ENCODE measurements at places on chromosomes 1 and 21.

- DNase-seq, result no peak
Observed at GRCh38 chr1:35406103-35406502, 137.6 kb downstream of the ZMYM4 start.

GRCh38 chr1:75310067-75310466, 175.9 kb downstream of the LHX8 start:
- DNase-seq, result no peak

DNA sequence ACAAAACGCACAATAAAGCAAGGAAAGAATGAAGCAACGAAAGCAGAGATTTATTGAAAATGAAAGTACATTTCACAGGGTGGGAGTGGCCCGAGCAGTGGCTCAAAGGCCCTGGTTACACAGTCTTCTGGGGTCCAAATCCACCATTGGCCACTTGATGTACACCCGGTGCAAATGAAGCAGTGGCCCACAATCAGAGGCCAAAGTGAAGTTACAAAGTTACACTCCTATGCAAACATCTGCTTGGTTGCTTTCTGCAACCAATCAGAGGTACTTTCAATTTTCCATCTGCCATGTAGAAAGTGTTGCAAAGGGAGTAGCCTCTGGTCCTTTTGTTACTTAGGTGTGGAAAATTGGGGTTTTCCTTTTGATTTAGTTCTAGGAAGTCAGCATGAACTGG, 10.0 kb upstream of the DNAH14 start:
- DNase-seq, result no peak

GRCh38 chr1:98981917-98982513, 22.6 kb downstream of the PLPPR5 start:
- DNase-seq, result no peak

DNA sequence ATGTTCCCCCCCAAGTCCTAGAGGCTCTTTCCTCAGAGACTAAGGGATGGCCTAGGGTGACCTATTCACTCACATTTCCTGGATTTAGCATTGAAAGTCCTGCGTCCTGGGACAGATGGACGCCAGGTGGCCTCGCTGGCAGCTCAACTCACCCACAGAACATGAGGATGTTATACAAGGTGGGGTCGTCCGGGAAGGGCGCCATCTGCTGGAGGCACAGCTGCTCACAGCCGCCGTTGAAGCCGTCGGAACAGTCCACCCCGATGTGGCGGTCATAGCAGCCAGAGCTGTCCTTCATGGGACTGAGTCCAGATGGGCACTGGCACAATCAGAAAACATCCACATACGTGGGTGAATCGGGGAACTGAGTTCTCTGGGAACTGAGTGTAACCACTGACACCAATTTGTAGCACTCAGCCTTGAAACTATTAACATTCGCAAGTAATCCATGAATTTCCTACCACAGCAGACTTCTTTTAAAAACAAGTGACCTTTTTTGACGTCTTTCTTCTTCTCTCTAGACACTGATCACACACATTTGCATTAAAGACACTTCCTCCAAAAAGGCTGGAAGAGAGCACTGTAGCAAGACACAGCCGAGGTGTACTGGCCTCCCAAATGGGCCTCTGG, 215.4 kb downstream of the ASTN1 start:
- DNase-seq, result no peak

DNA sequence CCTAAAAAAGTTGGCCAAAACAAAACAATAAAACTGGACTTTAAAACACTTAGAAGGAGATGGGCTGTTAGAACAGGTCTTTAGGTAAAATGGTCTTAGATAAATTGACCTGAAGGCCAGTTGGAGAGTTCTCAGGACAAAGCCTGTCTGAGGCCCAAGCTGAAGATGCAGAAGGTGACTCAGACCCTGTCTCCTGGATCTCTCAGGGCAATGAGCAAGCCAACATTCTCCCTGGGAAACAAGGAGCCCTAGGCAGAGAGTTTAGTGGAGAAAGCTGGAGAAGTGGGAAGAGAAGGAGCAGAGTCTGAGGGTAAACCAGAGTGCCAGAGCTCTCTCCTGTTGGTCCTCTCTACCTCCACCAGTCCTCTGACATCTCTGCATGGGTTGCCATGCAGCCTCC, 70.1 kb downstream of the FCRL5 start:
- no peak for DNase-seq

GRCh38 chr1:74012583-74012982, 185.4 kb downstream of the LRRIQ3 start:
- DNase-seq, result no peak

GRCh38 chr1:183757061-183757460, 47.9 kb upstream of the RGL1 start:
- DNase-seq, result no peak

DNA sequence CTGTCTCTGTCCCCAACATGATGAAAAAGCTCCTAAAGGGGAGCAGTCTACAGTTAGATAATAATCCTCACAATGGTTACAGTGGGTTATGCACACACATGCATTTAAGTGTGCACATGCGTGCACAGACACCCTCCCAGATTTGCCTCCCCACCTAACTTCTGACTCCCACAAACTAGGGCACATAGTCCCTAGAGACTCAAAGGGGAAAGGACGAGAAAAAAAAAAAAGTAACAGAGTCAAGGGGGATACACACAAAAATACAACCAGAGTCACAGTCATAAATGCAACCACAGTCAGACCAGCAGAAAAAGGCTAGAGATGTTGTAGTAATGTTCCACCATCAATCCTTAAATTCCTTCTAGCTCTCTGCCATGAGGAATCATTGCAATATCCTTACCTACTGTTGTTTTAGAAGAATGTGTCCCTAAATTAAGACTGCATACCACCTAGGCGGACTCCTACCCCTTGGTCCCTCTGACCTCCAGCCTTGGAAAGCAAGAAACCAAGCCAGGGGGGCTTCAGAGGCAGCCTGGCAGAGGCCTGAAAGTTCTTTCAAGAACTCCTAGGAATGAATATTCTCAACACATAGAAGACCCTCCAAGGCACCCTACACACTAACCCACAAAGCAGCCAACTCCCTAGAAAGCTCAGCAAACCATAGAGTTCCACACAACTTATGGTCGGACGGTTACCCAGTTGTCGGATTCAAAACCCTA, 1.3 kb downstream of the CRTC2 start:
- no peak for DNase-seq

DNA sequence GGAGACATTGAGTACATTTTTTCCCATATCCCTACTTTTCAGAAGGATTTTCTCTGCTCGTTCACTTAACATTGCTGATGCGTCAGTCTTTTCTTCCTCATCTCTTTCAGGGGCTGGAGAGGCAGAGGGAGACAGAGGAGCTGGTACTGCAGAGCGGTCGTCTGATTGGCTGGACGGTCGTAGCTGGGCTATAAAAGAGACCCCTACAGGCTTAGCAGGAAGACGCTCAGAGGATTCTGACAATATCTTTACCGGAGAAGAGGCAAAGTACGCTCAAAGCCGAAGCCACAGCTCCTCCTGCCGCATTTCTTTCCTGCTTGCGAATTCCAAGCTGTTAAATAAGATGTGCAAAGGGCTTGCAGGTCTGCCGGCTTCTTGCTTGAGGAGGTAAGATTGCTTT, at the start of gene RGS4:
Gene RGS4 (plus strand): TSS at position 220 of the 400 bp plus-strand sequence. CDS start 124 bp downstream, at position 344.
- DNase-seq, result no peak

DNA sequence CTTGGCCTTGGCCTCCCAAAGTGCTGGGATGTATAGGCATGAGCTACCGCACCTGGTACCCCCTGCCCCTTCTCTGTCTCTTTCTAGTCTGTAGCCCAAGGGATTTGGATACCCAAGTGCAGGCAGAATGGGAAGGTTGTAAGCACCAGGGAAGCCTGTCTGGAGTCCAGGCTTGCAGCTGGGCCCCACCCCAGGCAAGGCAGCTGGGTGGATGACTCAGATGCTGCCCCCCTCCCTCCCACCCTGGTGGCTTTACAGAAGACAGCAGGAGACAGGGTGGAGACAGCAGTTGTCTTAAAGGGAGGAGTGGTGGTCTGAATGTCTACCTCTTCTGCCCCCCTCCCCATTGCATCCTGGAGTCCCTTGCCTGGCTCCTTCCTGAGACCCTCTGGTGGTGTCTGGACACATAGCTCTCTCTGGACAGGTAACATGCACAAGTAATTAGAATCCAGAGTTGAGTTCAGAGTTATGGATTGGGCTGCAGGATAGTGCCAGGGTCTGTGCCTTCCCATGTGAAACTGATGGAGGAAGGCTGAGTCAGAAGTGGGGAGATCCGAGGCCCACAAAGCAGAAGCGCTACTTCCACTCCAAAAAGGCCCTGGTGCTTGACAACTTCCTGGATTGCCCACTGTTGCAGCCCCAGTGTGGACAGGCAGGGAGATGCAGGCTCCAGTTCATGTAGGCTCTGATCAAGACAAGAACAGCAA, 5.1 kb downstream of the LMNA start:
- no peak for DNase-seq

- no peak for DNase-seq
Observed at GRCh38 chr21:15212206-15212605, 147.4 kb upstream of the NRIP1 start.

DNA sequence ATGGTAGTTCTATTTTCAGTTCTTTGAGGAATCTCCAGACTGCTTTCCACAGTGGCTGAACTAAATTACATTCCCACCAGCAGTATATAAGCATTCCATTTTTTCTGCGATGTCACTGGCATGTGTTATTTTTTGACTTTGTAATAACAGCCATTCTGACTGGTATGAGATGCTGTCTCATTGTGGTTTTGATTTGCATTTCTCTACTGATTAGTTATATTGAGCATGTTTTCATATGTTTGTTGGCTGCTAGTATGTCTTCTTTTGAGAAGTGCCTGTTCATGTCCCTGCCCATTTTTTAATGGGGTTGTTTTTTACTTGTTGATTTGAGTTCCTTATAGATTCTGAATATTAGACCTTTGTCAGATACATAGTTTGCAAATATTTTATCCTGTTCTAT, 87.9 kb downstream of the RPS6KC1 start:
- no peak for DNase-seq

DNA sequence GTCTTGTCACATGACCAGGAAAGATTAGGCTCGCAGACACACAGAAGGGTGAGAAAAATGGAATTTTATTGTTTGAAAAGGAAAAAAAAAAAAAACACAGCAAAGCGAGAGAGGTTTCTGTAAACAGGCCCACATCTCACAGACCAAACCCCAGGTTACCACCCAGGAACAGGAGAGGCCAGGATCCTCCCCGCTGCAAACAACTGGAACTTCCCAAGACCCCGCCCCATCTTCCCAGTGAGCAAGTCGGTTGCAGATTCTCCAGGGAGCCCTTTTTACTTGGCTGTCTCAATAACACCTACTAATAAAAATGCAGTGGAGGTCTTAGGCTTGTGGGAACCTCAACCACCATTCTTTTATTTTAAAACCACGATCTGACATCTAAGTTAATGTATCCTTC, 84.7 kb upstream of the ETS2 start:
- DNase-seq, result no peak

GRCh38 chr1:7885513-7886404, 32.9 kb upstream of the UTS2 start:
- no peak for DNase-seq

DNA sequence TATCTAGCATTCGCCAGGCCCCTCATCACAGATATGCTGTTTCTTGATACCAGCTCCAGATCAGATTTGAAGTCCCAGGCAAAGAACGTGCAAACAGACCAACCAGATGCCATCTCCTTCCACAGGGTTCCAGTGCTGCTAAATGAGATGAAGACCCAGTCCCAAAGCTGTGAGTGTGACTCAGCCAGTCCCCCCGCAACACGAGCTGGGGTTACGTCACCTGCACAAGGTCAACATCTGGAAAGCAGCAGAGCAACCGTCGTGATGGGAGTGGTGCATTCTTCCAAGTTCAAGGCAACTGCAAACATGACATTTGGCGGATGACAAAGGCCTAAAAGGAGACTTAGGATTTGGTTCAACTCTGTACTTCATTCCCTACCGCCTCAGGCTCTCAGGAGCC, 69.6 kb upstream of the TIAM1 start:
- no peak for DNase-seq

DNA sequence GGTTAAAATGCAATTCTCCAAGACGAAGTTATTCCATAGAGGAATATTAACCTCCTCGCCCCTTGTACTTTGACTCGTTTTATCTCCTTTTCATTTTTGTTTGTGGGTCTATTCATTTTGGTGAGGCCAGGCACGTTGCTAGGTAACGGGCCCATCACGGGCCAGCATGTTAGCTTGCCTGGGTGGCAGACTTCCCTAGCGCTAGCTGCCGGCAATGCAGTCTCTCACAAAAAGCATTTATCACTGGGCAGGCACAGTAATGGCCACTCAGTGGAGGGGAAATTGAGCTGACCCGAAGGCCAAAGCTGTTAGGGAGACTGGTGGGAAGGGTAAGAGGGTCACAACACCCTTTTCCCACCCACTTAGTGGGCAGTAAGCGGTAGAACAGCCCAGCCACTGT, 234.4 kb upstream of the FOXD3 start:
- no peak for DNase-seq

DNA sequence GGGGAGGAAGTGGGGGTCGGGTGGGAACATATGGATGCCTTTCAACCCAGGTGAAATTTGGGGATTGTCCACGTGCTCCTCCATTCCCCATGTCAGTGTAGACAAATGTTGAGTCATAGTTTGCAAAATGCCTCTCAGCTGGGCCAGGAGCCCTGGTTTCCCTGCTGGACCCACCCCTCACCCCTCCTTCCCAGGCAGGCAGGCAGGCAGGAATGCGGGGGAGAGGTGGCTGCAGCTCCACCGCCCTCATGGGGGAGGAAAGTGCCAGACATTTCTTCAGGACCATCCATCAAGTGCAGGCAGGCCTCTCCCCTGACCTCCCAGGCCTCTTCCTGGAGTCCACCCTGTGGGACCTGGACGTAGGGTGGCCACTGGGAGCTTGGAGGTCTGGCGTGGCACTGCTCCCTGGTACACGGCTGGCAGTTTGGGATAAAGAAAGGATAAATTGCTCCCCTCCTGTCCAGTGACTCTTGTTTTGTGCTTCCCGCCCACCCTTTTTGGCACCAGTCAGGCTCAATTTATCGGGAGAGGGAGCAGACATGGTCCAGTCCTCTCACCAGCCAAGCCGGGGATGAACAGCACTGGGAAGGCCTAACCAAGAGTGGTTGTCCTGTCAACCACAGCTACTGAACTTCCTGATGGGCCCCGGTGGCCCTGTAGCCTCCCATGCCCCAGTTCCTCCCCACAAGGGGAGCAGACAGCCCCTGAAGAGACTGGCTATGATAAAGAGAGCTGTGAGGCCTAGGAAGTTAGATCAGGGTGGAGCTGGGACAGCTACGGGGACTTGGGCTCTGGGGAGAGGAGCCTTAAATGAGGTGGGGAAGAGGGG, 18.9 kb downstream of the NPR1 start:
- DNase-seq, result no peak

- DNase-seq, result no peak
Observed at GRCh38 chr1:34988581-34988980, 3.4 kb upstream of the TMEM35B start.

GRCh38 chr1:206685334-206685768, 646 bp downstream of the MAPKAPK2 start:
- DNase-seq, result peak; percentile 19
